Subcutaneous preadipocyte (primary cell): ENCODE measurements at places on chromosomes 16 and 17. TPM values are rescaled to one million over a fixed set of nuclear protein-coding genes. Genes with fewer than 3 reads are reported as not detected.

The TP53TG3E gene
- not detected in 2 replicates for total RNA-seq

The AATK gene
- total RNA-seq: 0.20 and 0.37 TPM in 2 replicates

The DNAI2 gene
- not detected in 2 replicates for total RNA-seq

The SUPT4H1 gene
- total RNA-seq: 41.1 and 44.8 TPM in 2 replicates

The TMIGD1 gene
- not detected in 2 replicates for total RNA-seq

The SLC25A39 gene
- 80.5 and 86.8 TPM in 2 replicates for total RNA-seq

The TBX21 gene
- 2.6 and 3.7 TPM in 2 replicates for total RNA-seq

The CYTH1 gene
- total RNA-seq: 9.9 and 11.9 TPM in 2 replicates

The DDX5 gene
- 217 and 245 TPM in 2 replicates for total RNA-seq

The OMG gene
- total RNA-seq: 0.73 and 1.8 TPM in 2 replicates

The C16orf89 gene
- not detected in 2 replicates for total RNA-seq

The TNP2 gene
- total RNA-seq: not detected in 2 replicates

The SHISA6 gene
- not detected in 2 replicates for total RNA-seq

The HBA2 gene
- total RNA-seq: 0.73 TPM in 1 of 2 replicates, not detected in the other

The THRA gene
- total RNA-seq: 20.2 and 21.5 TPM in 2 replicates

The AGRP gene
- total RNA-seq: not detected in 2 replicates

The MMP15 gene
- total RNA-seq: 2.6 and 2.7 TPM in 2 replicates

The SDK2 gene
- total RNA-seq: under 0.01 and 0.37 TPM in 2 replicates

The METTL23 gene
- total RNA-seq: 21.7 and 26.2 TPM in 2 replicates

The TEN1 gene
- 12.1 and 15.8 TPM in 2 replicates for total RNA-seq

The PLLP gene
- under 0.01 TPM in 1 of 2 replicates, not detected in the other for total RNA-seq

The KPNA2 gene
- 139 and 182 TPM in 2 replicates for total RNA-seq

The TSNAXIP1 gene
- 0.98 and 2.2 TPM in 2 replicates for total RNA-seq

The KAT2A gene
- 13.6 and 15.6 TPM in 2 replicates for total RNA-seq

The CRHR1 gene
- total RNA-seq: not detected in 2 replicates

The DPEP1 gene
- not detected in 2 replicates for total RNA-seq

The KRTAP4-6 gene
- total RNA-seq: not detected in 2 replicates

The G6PC1 gene
- total RNA-seq: not detected in 2 replicates

The PIK3R6 gene
- not detected in 2 replicates for total RNA-seq

The CFAP97D1 gene
- under 0.01 TPM in 2 replicates for total RNA-seq

The CCL2 gene
- total RNA-seq: 6.1 and 30.5 TPM in 2 replicates

The SLC35G6 gene
- total RNA-seq: not detected in 2 replicates

The ENKD1 gene
- total RNA-seq: 15.8 and 16.9 TPM in 2 replicates

The DHRS11 gene
- total RNA-seq: 5.1 and 9.6 TPM in 2 replicates

The KRTAP9-8 gene
- not detected in 2 replicates for total RNA-seq

The CSF3 gene
- total RNA-seq: 2.9 and 10.2 TPM in 2 replicates

The NLRC3 gene
- total RNA-seq: not detected in 2 replicates

The CEP295NL gene
- total RNA-seq: 2.9 and 3.7 TPM in 2 replicates

The RTN4RL1 gene
- 0.20 and 2.6 TPM in 2 replicates for total RNA-seq

The KRTAP1-3 gene
- not detected in 2 replicates for total RNA-seq

The GRN gene
- 180 and 246 TPM in 2 replicates for total RNA-seq

The EVPLL gene
- total RNA-seq: not detected in 2 replicates

The SCN4A gene
- under 0.01 TPM in 1 of 2 replicates, not detected in the other for total RNA-seq

The HSD17B1 gene
- 1.5 and 4.3 TPM in 2 replicates for total RNA-seq

The ALOX12 gene
- not detected in 2 replicates for total RNA-seq

The SLC25A19 gene
- total RNA-seq: 7.0 and 20.7 TPM in 2 replicates

The MT1H gene
- not detected in 2 replicates for total RNA-seq

The PERCC1 gene
- not detected in 2 replicates for total RNA-seq

The CX3CL1 gene
- total RNA-seq: not detected in 2 replicates

The PTX4 gene
- total RNA-seq: under 0.01 and 0.39 TPM in 2 replicates

The SCGB1C2 gene
- not detected in 2 replicates for total RNA-seq
